Non-pigmented ciliary epithelial cell (primary cell): ENCODE measurements at places on chromosomes 5 and 9.

- DNase-seq, result no peak
These were observed 47.3 kb upstream of the CDKN2AIPNL start for GRCh38 chr5:134459010-134459403.

DNA sequence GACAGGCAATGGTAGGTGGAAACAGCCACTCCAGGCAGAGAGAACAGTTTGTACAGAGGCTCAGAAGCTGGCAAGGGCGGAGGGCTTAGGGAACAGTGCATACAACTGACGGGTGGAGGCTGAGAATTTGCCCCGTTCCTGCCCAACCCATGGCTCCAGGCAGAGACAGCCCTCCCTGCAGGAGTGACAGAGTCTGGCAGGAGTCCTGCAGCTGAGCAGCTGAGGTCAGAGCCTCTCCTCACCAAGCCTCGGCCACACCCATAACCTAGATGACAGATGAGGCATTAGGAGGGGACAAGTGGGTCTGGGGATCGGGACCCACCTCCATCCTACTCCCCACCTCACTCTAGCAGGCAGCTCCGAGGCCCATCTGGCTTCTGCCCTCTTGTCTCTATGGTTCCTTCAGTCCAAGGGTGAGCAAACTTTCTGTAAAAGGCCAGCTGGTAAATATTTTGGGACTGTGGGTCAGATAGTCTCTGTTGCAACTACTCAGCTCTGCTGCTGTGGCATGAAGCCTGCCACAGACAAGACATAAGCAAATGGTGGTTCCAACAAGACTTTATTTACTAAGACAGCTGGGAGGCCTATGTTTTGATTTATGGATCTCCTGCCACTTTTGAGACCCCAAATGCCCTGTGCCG is 83.7 kb downstream of the SH3TC2 start:
- no peak for DNase-seq

- no peak for DNase-seq
These were observed 26.6 kb downstream of the GRAMD2B start for GRCh38 chr5:126449751-126450271.

- no peak for DNase-seq
These were observed 15.9 kb downstream of the NFIL3 start for GRCh38 chr9:91407580-91408318.

GRCh38 chr5:179227229-179227579 is 118.1 kb downstream of the ADAMTS2 start:
- no peak for DNase-seq

DNA sequence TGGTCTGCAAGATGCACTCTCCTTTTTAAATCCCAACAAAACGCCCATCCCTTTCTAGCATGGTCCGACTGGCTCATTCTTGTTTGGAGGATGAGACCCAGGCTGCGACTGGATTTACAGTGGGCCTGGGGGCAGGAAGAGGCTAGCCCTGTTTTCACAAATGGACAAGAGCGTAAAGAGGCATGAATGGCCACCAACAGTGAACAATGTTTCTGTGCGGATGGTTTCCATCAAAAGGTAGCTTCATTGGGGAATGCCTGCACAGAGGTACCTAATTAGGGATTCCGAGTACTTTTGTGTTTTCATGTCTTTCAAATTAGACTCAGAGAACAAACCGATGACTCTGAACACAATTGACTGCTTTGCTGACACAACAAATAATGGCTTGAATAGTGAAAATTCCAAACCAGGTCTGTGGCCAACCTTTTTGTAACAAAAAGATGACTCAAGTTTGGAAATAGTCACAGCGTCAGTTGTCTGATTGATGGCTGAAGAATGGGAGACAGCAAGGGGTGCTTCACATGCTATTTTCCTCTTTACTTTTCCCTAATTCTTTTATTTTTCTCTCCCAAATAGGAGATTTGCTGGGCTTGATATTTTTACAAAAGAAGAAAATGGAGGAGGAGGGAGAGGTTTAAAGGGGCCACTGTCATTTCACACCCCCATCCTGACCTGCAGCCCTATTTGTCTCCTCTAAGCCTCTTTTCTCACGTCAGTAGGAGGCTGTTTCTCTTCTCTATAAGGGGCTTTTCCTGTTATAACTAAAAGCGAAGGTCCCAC is 208.1 kb upstream of the S1PR3 start:
- no peak for DNase-seq

DNA sequence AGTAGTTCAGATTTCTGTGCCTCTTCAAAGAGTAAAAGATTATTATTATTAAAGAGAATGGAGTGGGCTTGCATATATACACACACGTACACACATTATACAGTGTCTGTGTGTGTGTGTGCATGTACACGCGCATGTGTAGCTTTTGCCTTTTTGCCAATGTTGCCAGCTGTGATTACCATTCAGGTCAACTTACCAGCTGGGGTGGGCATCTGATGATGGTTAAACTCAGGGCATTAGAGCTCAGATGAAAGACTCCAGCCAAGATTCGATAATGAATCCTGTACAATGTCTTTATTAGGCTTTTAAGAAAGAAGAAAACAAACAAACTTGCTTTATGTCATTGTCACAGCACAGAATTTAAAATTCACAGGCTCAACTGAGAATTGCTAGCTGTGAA is 296.5 kb upstream of the DMAC1 start:
- DNase-seq, result no peak

DNA sequence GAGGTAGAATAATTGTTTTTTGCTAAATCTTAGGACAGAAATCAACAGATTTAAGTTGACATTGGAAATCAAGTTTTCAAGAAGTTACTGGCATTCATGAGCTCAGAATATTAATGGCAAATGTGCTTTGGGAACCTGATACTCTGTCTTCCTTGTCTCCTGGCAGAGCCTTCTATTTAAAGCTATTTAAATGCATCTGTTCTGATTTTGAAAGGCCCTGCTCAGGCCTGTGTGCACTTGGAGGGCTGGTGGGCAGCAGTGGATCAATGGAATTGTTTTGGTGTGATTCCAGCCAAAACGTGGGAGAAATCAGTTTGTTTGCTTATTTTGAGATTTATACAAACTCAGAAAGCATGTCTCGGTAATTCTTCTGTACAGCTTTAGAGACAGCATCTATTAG is 38.5 kb downstream of the FBXL7 start:
- no peak for DNase-seq

DNA sequence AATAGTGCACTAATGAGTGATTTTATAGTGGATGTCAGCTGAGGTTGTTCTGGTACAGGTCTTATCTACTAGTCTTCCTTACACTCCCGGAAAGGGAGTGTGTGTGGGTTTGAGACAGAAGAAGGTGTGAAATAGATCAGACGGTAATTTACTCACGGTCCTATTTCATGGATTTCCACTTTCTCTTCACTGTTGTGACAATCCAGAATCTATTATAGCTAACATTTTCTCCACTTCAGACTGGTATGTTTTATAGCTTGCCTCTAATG is 7.0 kb upstream of the C9 start:
- no peak for DNase-seq

GRCh38 chr9:91647371-91647770 is 223.7 kb upstream of the NFIL3 start:
- DNase-seq, result no peak

DNA sequence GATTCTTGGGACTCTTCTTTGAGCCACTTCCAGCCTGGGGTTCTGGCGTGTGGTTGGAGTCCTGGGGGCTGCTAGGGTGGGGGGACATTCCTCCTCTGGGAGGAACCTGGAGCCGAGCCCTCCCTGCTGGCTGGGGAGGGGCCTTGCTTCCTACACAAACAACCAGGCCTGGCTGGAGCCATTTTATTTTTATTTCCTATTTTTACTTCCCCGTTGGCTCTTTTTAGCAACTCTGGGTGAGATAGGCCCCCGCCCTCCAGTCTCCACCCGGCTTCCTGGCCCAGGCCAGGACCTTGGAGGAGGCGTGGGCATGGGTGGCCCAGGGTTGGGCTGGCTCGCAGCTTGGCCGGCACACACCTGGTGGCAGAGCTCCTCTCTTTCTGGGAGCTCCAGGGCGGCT is 15.1 kb downstream of the RXRA start:
- DNase-seq, result no peak

DNA sequence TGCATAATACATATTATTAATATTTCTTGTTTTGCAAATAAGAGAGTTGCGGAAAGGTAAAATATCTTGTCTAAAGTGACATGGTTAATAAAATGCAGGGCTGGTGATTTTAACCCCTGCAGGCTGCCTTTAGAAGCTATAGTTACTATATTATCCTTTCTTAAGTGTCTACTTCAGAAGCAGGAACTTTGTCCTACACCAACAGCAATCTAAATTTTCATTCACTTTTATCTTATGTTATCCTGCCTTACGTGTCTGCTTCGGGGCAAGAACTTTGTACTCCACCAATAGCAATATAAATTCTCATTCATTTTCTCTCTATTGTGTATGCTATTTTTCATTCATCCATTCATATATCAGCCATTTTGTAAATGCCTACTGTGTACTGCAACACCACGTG is 719.5 kb downstream of the TLR4 start:
- DNase-seq, result no peak

GRCh38 chr9:125983681-125984080 is 236.5 kb downstream of the PBX3 start:
- DNase-seq, result no peak

DNA sequence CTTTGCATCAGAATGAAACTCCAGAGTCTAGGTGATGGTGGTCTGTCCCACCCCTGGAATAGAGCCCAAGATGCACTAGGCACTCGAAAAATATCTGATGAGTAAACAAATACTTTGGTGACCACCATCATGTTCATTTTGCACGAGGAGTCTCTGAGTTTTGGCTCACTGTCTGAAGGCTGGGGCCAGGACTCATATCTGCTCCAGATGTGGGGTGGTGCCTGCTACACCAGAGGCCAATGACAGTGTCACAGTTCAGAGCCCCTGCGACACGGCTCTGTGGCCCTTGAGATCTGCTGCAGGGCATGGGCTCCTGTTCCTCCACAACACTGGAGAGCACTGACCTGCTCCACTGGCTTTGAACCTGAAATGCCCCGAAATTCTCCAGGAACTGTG is 164.6 kb downstream of the ROR2 start:
- no peak for DNase-seq

DNA sequence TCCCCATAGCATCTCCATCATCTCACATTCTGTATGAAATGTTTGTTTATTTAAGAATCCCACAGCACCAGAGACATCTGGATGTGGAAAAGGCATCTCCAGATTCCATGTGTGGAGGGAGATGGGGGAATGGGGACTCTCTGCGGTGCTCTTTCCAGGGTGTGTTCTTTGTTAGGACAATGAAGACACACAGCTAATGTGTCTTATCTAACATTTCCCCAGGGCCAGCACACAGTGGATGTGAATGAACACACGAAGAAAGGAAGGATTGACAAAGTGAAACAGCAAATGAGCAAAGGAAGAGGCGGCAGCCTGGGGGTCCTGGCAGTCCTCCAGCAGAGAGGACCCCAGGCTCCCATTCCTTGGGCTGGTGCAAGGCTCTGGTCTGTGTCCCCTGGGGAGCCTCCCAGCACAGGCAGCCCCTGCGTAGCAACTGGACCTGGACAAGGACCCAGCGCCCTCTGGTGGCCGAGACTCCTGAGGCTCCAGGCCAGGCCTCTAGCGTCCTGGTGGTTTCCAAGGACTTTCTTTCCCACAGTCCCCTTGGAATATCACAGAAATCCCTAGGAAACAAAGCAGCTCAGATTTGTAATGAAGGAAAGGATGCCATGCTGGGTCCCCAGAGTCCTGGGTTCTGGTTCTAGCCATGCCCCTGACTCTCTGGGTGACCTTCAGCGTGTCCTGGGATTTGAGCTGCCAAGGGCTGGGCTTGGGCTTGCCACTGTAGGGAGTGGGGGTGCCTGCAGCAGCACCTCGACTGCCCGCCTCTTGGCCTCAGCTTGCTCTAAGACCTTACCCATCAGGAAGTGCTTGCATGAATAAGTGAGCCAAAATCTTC is 3.5 kb upstream of the PDLIM7 start:
- DNase-seq, result no peak

GRCh38 chr9:20225826-20226225 is 396.5 kb downstream of the MLLT3 start:
- no peak for DNase-seq

DNA sequence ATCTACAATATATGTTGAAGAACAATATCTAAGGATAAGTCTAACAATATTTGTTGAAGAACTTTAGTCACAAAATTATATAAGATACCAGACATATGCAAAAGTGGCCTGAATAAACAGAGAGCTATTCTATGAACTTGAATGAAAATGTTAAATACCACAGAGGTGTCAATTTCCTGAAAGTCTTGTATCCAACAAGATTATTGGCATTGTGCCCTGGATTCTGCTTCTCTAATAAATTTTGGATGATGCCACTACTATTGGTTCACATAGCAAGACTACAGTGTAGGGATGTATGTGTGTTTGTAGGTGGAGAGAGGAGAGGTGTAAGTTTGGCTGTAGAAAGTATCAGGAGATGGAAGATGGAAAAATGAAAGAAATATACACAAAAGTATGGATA is 731.8 kb upstream of the RGMB start:
- DNase-seq, result no peak

- DNase-seq, result peak; percentile 90
These were observed 26.9 kb upstream of the PLIN2 start for GRCh38 chr9:19154135-19154612.

GRCh38 chr9:124012368-124013301 is 1.1 kb downstream of the LHX2 start:
- DNase-seq, result no peak

DNA sequence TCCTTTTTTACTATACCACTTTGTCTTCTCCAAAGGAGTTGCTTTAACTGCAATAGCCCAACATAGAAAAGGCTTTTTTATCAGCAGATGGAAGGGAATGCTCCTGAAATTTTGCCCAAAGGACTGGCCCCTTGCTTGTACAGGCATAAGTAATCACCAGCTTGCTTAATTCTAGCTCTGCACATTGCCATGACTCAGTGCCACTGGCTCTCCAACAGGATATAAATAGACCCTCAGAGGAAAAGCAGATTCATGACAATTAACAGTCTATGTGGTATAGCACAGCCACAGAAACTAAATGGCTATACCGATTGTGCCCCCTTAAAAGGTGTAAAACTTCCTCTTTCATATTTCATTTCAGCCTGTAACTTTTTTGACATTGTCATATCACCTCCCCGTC is 227.0 kb downstream of the ZNF608 start:
- peak; percentile 37 for DNase-seq

DNA sequence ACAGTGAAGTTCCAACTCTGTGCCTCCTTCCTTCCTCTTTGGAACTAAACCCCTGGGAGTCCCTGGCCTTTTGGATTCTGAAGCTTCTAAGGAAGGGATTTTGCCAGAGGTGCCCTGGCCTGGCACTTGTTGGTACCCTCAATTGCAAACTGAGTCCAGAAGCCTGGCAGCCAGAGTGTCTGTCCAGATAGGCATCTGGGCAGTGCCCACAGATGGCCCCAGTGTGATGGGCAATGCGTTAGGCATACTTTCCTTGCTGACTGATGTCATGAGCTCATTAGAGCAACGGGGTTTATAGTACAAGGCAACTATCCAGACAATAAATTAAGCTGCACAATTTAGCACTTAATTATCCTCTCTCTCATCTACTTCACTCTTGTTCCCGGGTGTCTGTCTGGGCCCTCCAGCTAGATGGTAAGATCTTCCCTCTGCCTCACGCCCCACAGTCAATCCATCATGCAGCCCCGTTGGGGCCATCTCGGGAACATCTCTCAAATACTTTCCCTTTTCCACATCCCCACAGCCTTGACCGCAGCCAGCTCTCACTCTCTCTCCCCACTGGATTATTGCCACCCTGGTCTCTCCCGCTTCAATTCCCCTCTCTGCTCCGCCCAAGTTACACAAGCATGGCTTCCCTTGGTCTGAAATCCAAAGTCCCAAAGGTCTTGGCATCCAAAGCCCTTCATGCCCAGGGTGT is 157.5 kb upstream of the SMIM23 start:
- no peak for DNase-seq

GRCh38 chr5:180216646-180217171 is 7.7 kb upstream of the RASGEF1C start:
- no peak for DNase-seq
